Activated gamma-delta T cell treated with anti-CD3 and anti-CD28 coated beads, Interleukin-2, amount 50 U/mL, for 16 hours (primary cell): ENCODE measurements at places on chromosomes 16 and 17.

- DNase-seq: no peak
Measured at GRCh38 chr17:35932586-35932985, 2.0 kb upstream of the RDM1 start.

DNA sequence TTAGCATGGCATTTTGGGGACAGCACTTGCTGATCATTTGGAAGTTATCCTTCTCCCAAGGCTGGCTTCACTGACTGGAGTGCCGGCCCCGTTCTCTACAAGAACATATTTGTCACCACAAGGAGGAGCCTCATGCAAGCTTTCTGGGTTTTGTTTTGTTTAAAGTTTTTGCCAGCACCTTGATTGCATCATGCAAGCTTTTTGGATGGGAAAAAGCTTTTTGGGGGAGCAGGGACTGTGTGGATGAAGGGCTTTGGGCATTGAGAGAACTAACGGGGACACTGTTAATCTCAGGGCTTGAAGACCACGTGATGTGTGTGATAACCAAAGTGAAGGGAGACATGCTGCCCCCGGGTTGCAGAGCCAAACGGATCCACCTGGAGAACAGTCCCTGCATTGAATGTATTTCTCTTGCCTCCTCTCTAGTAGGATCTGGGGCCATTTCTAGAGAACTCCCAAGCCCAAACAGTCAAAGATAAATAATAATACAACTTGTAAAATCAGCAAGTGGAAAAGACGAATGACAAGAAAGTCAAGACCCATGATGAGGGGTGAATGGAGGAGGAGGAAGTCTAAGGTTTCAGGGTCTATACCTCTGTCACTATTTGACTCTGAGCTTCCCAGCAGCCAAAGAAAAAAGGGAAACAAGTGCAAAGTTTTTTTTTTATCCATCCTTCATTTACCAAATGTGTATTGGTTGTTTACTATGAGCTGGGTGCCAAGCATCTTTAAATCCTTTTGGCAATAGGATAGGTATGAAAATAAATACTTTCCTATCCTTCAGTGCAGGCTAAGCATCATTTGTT, 17.2 kb downstream of the TMEM114 start:
- DNase-seq: no peak

GRCh38 chr17:16478649-16479048, 13.3 kb downstream of the LRRC75A start:
- no peak for DNase-seq

GRCh38 chr16:17529982-17530760, 59.4 kb upstream of the XYLT1 start:
- no peak for DNase-seq

GRCh38 chr17:59131131-59131530, 23.9 kb downstream of the SKA2 start:
- no peak for DNase-seq

- no peak for DNase-seq
Measured at GRCh38 chr16:11613381-11614303, 26.9 kb upstream of the LITAF start.

DNA sequence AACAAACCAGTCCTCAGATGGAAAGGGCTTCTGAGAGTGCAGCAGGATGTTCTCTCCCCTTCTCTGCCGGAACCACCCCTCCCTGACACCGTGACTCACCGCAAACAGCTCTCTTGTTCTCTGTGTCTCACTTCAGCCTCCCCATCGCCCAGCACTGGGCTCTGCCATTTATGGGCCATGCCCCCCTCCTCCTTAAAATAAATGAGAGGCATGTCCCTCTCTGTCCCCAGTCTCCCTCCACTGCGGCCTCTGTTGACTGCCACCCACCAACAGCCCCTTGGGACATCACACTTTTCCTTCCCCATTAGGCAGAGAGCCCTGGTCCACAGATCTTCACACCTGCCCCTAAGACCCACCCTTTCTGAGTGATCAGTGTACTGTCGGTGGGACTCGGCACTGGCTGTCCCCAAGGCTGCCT, 6.3 kb downstream of the CCDC102A start:
- DNase-seq: peak; percentile 70

DNA sequence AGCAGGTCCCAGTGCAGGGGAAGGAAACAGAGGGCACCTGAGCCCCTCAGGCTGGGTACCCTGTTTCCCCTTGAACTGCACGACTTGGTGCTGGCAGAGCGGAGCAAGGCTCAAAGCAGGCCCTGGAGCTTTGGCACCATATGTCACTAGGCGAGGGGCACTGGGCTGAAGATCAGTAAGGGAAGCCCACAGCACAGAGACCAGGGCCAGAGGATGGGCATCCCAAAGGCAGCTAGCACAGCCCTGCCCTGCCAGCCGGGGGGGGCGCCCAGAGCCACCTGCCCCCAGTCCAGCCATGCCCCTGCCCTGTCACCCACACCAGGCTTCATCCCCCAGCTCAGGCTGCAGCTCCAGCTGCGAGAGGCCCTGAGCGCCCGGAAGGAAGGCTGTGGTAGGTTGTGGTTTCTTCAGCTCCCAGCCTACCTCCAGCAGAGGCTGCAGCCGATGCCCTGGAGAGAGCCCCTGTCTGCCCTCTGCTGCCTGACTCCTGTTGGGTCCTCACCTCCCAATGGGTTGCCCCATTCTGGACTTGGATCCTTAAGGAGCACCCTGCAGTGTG, 10.9 kb downstream of the NHERF1 start:
- DNase-seq: no peak
